ENCODE measurements at places on chromosomes 4 and X.

- DNase-seq: no peak
Observed at GRCh38 chr4:142607976-142608375, 238.1 kb downstream of the INPP4B start.

- no peak for DNase-seq
Observed at GRCh38 chr4:168741281-168742173, 244.7 kb downstream of the PALLD start.

DNA sequence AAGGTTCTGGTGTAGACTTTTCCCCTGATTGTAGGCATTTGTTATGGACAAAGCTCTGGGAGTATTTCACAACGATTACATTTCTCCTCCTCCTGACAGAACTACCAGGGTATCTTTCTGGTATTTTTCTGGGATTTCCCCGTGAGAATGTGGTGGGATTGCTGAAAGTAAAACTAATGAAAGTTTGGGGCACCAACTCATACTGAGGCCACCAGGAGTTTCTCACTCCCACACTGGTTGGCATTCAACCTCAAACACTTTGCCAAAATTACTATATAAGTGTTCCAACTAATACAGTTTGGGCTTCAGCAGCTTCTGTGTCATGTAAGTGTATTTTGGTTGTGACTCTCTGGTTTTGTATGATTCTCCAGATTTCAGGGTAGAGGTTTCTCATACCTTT lies 855.1 kb downstream of the GLUD2 start:
- DNase-seq: no peak

DNA sequence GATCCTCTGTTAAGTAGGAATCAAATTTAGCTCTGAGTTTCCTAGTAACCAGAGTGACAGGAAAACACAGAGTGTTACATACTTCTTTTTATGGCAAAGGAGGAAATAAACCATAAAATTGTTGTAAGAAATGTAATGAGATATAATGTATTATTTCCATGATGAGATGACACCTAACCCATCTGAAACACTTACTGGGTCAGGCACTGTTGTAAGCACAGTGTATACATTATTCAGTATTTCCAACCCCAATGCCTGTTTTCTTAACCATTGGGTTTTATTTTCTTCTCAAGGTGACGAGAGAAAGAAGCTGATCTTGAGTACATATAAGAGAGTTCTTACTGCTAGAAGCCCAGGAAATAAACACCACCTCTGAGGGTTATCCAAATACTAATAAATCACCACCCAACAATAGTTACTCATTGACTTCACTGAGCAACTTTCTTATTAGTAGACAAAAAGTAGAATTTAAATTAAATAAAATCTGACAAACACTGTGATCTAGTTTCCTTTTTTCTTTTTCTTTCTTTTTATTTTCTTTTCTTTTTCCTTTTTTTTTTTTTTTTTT lies 4.2 kb upstream of the ENAM start:
- no peak for DNase-seq
